ENCODE measurements at places on chromosomes 3 and 15. TPM values are rescaled to one million over a fixed set of nuclear protein-coding genes. Genes with fewer than 3 reads are reported as not detected.

DNA sequence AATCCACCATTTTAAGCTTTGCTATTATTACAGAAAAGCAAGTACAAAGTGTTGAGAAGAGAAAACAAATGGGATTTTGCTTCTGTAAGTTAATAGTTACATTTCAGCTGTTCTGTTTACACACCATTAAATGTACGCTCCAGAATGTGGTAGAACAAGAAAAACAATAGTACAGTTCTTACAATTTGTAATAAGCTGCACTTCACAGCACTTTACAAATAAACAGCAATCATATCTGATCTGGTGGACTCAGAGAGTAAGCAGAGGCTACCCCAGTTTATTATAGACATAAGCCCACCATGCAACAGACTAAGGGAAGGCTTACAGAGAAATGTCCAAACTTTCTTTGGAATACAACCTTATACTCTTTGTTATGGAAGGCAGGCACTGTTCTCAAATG lies 126.4 kb downstream of the OXSM start:
- no peak for DNase-seq

DNA sequence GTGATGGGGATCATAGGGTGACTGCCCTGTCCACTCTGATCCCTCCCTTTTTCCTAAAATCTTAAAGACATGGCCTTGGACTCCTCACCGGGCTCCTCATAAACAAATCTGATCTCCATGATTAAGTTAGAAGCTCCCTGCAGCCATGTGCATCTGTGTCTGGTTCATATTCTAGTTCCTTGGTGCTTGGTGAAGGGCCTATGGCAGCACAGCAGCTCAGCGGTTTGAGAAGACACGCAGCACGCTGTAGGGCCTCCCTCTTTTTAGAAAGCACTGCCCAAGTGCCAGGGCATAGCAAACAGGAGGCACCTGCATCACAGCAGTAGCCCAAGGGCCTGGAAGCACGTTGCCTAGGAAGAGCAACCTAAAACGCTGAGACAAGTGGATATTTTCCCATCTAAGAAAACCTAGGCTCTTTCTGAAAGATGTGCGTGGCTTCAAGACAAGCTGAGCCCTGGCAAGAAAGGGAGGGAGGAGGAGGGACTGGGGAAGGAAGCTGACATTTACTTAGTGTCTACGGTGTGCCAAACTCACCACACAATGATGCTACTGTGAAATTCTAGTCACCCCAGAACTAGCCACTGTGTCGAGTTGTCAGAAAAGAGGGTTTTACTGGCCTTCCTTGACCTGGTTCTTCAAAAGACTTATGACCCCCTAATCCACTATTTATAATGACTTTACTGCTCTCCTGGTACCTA lies 14.9 kb upstream of the ULK3 start:
- DNase-seq = no peak

DNA sequence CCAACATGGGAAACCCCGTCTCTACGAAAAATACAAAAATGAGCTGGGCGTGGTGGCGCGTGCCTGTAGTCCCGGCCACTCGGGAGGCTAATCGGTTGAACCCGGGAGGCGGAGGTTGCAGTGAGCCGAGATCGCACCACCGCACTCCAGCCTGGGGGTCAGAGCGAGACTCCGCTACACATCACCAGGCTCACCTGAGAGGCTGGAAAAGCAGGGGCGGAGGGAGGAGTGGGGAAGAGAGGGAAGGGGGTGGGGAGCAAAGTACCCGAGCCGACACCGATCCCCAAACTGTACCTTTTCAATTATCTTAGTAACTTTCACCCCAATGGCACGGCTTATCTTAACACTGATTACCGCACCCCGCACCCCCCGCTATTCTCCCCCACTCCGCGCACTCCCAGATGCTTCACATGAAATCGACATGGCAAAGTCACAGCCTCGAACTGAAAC lies 46.4 kb upstream of the SYNM start:
- DNase-seq = no peak

DNA sequence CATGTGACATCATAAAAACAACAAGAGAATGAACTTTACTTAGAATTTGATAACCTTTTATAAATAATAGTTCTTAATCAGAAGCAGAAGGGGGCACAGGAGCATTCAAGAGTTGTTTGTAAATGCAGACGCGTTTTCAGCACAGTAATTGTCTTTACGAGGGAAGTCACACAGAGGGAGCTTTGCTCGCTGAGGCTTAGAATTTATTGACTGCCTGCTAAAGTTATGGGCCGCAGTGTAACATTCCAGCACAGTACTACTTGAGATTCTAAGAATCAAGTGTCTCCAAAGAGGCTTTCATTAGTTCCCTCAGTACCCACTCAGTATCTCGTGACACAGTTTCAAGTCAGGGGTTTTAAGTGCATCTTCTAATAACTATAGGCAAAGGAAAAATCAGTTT lies 288.7 kb downstream of the NR2F2 start:
- no peak for DNase-seq

- DNase-seq = no peak
Observed at GRCh38 chr15:31486906-31487695, 160.5 kb downstream of the KLF13 start.

DNA sequence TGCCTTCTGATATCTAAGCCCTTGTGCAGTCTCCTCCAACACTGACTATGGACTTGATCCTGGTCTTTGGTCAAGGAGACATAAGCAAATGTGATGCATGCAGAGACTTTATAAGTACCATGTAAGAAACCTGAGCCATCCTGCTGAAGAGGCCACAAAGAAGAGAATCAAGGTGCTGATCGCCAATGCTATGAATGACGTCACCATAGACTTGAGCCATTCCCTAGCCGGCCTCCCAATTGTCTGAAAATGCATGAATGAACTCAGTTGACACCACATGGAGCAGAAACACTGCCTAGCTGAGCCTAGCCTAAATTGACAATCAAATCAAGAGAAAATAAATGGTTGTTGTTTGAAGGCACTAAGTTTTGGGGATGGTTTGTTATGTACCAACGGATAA lies 51.9 kb downstream of the CERS3 start:
- no peak for DNase-seq

- DNase-seq = peak; percentile 82
Observed at GRCh38 chr15:101008158-101009139, 89.3 kb downstream of the LRRK1 start.

DNA sequence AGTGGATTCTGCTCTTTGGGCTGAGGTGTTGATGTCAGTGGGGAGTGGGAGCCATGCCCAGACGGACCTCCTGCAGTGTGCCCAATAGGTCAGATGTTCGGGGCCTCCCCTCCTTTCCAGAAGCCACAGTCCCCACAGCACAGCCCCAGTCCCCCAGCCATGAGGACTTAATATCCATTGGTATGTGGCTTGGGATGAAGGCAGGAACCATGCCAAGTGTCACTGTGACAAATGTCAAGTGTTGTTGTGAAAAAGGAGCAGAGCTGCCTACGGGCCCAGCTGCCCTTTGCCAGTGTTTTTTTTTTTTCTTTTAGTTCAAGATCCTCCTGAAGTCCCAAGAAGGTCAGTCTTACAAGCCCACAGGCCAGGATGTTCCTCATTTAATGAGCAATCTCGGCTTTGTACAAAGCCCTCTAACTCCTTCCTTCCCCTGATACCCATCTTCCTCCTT lies 12.2 kb downstream of the SEMA3G start:
- DNase-seq = no peak

- no peak for DNase-seq
Observed at GRCh38 chr3:188819939-188820338, 351.8 kb upstream of the TPRG1 start.

GRCh38 chr3:40463579-40463978 lies 6.4 kb downstream of the RPL14 start:
- DNase-seq = no peak

DNA sequence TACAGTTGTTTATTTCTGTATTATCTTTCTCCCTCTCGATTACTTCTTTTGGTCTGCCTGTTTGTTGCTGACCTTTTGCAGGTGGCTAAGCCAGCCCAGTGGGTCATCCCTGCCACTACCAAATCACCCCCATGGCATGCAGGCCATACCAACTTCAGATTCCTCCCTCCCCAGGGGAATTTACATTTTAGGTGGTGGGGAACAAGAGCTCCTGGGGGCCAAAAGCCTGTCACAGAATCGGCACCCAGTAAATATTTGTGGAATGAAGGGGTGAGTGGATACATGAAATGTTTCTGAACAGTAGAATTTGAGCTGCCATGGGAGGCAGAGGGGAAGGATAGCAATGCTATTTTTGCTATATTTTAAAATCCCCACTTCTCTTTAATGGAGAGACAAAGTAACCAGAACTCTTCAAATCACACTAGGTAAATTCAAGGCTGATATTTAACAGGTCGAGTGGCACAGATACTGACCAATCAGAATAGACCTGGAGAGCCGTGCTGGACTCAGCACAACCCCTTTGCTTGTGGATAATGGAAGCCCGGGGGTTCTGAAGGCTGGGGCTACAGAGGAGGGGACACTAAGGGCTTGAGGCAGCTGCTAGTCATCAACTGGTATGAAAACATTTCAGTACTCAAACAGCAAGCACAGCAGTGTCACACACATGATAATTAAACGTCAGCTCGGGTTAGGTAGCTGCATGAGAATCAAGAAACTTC lies 54.3 kb upstream of the SMAD3 start:
- no peak for DNase-seq

GRCh38 chr15:55707951-55708350 lies 35.0 kb downstream of the PRTG start:
- DNase-seq = no peak

WDR49 gene
- total RNA-seq = 0.18 TPM

IDH3A gene
- 131 TPM for total RNA-seq

PLA2G4D gene
- not detected for total RNA-seq

AMOTL2 gene
- 0.64 TPM for total RNA-seq

All from activated naive CD4-positive, alpha-beta T cell treated with anti-CD3 and anti-CD28 coated beads, Interleukin-2, amount 50 U/mL, for 72 hours (primary cell).